ENCODE measurements at places on chromosomes 4 and X.

DNA sequence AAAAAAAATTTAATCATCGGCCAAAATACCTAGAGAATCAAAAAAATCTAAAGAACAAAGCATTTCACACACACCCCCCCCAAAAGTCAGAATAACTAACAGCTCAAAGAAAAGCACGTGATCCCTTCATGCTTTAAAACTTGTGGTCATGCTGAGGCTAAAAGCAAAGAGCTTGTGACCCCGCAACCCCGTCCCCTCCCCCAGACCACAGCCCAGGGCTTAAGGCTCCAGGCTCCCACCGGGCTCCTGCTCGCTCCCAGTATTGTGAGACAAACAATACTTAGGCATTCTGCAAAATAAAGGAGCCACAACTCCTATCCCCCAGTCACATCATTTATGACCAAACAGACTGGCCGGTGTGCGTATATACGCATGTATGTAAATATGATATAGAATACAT is 62.1 kb upstream of the CCDC160 start:
- no peak for DNase-seq

- no peak for DNase-seq
Observed at GRCh38 chr4:111701102-111701501, 444.2 kb upstream of the FAM241A start.

DNA sequence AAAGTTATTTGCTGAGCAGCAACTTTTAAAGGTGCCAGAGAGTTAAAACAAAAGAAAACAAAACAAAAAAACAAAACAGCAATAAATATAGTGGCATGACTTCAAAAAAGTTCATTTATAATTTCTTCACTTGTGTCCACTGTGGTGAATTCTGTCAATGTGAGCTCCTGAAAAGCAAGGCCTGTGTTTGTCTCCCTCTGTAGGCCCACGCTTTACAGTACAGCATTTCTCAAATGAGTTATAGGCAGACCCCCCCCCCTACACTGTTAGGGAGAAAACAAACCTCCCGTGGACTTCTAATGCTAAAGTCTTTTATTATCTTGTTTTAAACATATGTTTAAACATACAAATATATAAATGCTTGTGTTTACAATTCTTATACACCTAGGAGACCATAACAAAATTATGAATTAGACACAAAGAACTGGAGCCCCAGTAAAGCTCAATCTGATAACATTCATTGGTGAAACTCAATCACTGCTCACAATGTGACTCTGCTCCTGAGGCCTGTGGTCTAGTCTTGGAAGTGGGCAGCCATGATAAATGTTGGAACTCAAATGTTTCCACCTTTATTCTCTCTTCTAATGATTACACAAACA is 47.0 kb upstream of the SCOC start:
- no peak for DNase-seq

DNA sequence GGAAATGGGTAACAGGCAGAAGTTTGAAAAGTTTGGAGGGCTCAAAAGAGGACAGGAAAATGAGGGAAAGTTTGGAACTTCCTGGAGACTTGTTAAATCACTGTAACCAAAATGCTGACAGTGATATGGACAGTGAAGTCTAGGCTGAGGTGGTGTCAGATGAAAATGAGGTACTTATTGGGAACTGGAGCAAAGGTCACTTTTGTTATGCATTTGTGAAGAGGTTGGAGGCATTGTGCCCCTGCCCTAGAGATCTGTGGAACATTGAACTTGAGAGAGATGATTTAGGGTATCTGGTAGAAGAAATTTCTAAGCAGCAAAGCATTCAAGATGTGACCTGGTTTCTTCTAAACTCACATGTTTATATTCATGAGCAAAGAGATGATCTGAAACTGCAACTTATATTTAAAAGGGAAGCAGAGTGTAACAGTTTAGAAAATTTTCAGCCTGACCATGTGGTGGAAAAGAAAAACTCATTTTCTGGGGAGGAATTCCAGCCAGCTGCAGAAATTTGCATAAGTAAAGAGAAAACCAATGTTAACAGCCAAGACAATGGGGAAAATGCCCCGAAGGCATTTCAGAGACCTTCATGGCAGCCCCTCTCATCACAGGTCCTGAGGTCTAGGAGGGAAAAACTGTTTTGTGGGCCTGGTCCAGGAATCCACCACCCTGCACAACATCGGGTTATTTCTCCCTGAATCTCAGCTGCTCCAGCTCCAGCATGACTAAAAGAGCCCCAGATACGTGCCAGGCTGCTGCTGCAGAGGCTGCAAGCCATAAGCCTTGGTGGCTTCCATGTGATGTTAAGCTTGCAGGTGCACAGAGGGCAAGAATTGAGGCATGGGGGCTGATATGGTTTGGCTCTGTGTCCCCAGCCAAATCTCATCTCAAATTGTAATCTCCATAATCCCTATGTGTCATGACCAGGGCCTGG is 632.5 kb upstream of the GNPDA2 start:
- no peak for DNase-seq

DNA sequence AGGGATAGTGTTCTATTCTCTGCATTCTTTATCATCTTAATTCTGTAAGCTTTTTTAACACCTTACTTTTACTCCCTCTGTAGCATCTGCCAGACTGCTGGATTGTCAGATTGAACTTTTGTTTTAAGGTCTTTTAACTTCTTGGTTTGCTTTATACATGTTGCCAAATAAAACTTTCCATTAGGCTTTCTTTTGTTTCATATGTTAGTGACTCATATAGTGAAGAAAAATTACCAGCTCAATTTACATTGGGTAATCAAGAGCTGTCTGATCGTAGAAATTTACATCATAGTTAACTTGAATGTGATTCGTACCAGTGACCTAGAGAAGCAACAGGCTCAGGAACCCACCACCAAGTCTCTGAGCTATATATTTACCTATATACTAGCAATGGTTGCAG is 28.5 kb upstream of the KLHL4 start:
- DNase-seq: no peak

DNA sequence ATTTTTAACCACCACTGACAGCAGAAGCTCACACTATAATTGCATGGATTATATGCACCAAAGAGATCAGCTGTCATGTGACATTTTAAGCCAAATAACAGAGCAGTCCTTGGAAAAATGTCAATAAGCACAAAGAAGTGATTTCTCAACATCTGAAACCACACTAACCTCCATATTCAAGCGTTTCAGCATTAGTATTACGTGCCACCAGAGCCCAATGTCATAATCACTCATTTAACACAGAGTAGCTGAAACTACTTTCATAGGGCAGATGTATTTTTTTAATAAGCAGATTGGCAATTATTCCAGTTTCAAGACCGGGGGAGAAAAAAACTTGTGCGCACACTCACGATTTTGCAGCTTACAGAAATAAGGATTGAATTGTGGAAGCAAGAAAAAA is 76.6 kb downstream of the SH3KBP1 start:
- DNase-seq: no peak

- DNase-seq: no peak
Observed at GRCh38 chr4:25313201-25313895, 774 bp downstream of the ZCCHC4 start.

GRCh38 chrX:132023896-132024386 is 839 bp downstream of the STK26 start:
- DNase-seq: no peak

DNA sequence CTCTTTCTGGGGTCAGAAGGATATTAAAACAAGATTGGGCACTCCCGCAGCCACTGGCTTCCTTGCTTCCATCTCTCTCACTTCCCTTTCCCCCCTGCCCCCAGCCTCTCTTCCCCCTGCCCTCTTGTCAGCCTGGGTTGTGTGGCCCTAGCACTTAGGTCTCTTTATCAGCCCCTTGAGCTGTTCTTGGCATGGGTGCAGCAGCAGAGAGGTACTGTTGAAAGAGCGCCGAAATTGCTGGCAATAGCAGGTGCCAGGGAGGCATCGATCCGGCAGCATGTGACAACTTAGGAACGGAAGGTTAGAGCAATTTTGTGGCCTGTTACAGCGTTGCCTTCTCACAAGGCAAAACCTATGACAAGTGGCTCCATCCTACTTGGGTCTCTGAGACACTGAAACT is 333.1 kb upstream of the IGFBP7 start:
- DNase-seq: no peak

DNA sequence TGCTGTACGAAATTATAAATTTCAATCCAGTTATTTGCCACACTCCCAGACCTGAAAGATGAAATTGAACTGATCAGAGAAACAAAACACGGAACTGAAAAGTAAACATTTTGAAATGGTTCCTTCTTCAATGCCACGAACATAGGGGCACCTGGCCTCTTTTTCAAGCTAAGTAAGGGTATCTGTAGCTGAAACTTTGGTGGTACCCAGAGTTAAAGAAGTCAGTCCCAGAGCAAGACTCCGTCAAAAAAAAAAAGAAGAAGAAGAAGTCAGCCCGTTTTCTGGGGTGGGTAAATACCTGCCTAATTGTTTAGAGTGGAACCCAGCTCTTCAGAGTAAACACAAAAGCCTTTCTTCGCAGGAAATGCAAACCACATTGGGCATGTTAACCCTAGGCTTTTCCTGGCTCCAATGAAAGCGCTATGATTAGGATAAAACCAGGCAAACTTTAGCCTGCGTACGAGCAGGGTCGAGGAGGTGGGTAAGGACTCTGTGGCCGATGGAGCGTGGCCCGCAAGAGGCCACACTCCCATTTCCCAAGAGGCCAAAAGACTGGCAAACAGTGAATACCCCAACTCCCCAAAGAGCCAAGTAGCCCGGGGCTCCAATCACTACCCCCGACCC is 1.3 kb downstream of the ANTXR2 start:
- DNase-seq: no peak

DNA sequence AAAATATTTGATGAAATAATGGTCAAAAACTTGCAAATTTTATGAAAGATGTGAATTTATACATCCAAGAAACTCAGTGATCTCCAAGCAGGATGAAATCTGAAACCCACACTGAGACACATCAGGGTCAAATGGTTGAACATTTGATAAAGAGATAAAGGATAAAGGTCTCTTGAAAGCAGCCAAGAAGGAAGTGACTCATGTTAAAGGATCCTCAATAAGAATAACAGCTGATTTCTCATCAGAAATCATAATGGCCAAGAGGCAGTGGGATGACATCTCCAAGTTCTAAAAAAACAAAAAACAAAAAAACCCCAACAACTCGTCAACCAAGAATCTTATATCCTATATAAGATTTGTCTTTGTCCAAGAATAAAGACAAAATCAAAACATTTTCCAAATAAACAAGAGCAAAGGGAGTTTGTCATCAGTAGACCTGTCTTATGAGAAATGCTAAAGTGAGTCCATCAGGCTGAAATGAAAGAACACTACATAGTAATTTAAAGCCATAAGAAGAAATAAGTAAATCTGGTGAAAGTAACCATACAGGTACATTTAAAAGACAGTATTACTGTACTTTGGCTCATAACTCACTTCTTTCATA is 121.7 kb downstream of the PDS5A start:
- DNase-seq: no peak

GRCh38 chr4:106652095-106652494 is 283.5 kb upstream of the GIMD1 start:
- DNase-seq: no peak

- DNase-seq: no peak
Observed at GRCh38 chr4:26787461-26788340, 72.9 kb upstream of the STIM2 start.

- DNase-seq: no peak
Observed at GRCh38 chr4:166274136-166274761, 401.2 kb downstream of the TLL1 start.

- no peak for DNase-seq
Observed at GRCh38 chr4:89754531-89754930, 82.4 kb downstream of the SNCA start.

- no peak for DNase-seq
Observed at GRCh38 chrX:100931218-100931924, 2.7 kb upstream of the XKRX start.

DNA sequence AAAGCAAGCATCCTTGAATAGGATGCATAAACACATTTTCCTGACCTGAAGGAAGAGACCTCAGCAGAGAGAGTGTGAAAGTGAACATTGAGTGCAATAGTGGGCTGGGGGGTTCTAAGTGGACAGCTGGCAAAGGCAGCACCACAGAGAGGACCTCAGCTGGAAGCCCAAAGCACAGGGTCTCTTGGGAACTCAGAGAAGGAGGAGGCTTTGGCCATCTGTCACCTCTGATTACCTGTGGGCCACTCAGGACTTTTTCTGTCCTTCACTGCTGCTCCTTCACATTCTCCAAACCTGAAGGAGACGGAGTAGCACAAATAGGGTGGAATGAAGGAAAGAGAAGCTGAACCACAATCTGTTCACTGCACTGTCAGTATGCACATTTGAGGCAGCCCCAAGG is 37.9 kb upstream of the FAT4 start:
- no peak for DNase-seq

GRCh38 chr4:68145261-68145660 is 15.6 kb upstream of the TMPRSS11F start:
- no peak for DNase-seq

- no peak for DNase-seq
Observed at GRCh38 chr4:66930206-66930605, 615.1 kb downstream of the CENPC start.

Data from cortex of kidney (tissue), 1 donor.